Amygdala (tissue), 56 donors: ENCODE measurements at places on chromosomes 6 and 20.

DNA sequence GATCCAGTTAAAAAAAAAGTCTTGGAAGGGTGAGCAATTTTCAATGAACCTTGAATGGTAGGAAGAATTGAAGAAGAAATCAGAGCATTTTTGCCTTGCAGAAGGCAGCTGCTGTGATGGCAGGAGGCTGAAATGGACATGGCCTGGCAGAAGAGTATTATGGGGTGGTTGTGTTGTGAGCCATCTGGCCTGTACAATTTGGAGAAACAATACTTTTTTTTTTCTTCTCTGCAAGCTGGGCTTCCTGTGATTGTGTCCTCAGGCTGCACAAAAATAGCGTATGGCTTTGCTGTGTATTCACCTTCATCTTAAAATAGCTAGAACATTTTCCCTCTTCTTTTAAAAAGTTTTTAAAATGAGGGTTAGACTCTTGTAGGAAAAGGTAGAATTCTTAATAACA, 21.4 kb downstream of the SYCP2L start:
- DNase-seq: no peak

GRCh38 chr20:58143531-58143930, 84.9 kb downstream of the ANKRD60 start:
- no peak for DNase-seq

DNA sequence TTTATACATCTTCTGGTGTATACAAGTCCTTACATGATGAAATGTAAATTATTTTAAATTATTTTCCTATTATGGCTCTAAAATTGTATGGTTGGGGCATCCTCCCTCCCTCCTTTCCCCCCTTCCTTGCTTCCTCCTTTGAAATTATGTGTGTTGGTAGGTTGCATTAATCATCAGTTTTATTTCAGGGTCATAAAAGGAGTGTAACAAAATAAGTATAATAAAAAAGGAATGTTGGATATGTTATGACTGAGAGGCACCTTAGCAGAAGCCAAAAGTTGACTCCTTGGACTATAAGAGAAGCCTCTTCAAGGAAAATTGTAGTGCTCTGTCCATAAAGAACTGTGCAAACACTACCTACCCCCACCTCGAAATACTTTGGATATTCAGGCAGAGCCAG, 46.6 kb upstream of the PTPRK start:
- no peak for DNase-seq

DNA sequence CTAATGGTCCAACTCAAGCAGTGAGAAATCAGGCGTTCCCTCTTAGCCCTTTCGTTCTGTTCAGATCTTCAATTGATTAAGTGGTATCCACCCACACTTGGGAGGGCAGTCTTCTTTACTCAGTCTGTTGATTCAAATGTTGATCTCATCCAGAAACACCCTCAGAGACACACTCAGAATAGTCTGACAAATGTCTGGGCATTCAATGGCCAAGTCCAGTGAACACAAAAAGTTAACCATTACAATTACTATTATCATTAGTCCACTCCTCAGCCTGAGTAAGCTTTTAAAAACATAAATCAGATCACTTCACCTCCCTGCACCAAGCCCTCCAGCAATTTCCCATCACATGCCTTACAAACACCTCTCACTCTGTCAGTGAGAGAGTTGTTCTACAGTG, 423.2 kb downstream of the RFPL4B start:
- DNase-seq: no peak

DNA sequence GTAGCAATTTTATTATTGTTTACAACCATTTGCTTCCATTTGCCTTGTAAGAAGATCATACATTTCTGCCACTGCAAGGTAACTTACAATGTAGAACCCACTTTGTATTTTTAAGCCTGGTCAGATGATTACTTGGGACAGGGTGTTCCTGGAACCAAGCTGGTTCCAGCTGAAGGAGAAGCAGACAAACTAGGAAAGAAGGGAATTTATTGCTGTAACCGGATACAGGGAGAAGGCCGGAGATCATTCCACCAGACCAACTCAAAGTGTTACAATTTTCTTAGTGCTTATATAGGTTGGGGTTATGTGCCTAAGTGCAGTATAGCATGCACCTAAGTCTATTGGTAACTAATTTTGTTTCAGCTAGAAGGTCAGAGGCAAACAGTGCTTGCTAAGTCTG, 104.4 kb downstream of the MANEA start:
- DNase-seq: no peak
